HCT116 (cell line): ENCODE measurements at places on chromosomes 7 and 10.

GRCh38 chr7:18419456-18419855 is 76.1 kb upstream of the HDAC9 start:
- DNase-seq = no peak

- no peak for DNase-seq
Measured at GRCh38 chr10:72265508-72265907, 8.2 kb upstream of the DDIT4 start.

GRCh38 chr7:99465421-99465768 is 572 bp downstream of the ATP5MF start:
- no peak for DNase-seq

DNA sequence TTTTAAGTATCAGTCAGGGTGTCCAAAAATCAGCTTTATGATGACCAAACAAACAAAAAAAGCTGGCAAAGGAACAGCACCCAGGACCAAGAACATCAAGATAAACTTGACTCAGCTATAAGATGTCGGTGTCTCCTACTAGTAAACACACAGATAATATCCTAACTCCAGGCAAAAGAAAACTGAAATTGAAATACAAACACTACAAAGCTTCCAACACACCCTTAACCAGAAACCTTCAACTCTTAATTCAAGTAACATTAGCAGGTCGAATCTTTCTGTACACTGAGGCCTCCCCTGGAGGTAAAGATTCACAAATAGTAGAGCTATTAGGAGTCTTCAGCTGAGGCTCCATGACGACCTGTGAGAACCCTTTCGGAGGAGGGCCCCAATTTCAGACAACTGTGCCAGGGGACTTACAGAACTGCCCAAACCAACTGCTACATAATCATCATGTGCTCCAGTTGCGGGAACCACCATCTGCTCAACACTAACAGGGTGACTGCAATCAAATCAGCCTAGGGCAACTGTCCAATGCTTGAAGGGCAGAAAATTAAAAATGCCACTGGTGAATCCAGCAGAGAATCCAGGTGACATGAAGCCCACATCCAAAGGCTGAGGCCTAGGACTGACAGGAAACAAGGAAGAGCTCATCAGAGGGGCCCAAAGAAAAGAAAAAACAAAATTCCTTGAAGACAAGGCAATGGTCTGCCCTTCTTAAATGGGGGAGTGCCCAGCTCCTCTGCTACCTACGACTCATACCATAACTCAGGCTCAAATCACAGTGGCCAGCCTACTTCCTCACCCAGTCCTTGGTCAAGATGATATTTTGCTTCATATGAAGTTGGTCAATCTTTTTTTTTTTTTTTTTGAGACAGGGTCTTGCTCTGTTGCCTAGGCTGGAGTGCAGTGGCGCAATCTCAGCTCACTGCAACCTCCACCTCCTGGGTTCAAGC is 20.0 kb downstream of the XPNPEP1 start:
- no peak for DNase-seq

GRCh38 chr10:89213191-89213808 is 6.2 kb upstream of the CH25H start:
- DNase-seq = no peak

GRCh38 chr7:33736521-33737221 is 168.7 kb upstream of the BMPER start:
- no peak for DNase-seq

DNA sequence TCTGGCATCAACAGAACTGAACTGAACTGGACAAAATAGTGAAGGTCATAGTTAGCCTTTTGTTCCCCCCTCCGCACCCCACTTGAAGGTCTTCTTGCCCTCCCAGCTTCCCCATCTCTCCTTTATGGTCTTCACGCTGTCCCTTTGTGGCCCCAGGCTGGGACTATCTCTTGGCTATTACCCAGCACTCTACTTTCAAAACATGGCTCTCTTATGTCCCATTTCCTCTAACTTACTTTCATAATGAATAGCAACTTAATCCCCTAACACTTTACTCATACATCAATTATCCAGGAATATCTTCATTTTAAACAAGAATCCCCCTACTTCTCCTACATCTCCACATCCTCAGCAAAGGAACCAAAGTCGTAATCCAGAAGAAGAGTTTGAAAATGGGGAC is 135.3 kb upstream of the ITGB1 start:
- DNase-seq = no peak

DNA sequence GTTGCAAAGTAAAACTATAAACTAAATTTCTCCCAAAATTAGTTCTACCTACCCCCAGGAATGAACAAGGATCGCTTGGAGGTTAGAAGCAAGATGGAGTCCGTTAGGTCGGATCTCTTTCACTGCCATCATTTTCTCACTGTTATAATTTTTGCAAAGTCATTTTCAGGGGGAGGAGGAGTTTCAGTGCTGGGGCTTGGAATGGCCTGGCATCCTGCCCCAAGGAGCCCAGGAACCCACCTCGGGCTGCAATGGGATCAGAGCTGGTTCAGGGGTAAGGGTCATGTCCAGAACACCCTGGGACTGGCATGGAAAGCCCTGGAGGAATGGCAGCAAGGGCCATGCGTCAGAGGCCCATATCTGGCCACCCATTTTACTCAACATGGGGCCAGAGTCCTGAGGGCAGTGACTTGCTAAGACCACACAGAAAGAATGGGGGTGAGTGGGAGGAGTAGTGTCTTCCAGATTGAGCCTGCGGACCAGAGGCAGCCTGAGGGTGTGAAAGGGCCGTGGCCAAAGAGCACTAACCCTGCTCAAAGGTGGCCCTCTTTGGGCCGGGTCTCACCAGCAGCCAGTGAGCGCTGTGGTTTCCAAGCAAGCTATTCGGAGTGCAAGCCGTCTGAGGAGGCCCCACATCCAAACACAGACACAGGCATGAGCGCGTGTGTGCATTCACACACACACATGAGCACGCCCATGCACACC is 31.8 kb downstream of the GPRIN2 start:
- DNase-seq = peak; percentile 21

- no peak for DNase-seq
Measured at GRCh38 chr10:113585949-113586348, 33.1 kb downstream of the HABP2 start.

DNA sequence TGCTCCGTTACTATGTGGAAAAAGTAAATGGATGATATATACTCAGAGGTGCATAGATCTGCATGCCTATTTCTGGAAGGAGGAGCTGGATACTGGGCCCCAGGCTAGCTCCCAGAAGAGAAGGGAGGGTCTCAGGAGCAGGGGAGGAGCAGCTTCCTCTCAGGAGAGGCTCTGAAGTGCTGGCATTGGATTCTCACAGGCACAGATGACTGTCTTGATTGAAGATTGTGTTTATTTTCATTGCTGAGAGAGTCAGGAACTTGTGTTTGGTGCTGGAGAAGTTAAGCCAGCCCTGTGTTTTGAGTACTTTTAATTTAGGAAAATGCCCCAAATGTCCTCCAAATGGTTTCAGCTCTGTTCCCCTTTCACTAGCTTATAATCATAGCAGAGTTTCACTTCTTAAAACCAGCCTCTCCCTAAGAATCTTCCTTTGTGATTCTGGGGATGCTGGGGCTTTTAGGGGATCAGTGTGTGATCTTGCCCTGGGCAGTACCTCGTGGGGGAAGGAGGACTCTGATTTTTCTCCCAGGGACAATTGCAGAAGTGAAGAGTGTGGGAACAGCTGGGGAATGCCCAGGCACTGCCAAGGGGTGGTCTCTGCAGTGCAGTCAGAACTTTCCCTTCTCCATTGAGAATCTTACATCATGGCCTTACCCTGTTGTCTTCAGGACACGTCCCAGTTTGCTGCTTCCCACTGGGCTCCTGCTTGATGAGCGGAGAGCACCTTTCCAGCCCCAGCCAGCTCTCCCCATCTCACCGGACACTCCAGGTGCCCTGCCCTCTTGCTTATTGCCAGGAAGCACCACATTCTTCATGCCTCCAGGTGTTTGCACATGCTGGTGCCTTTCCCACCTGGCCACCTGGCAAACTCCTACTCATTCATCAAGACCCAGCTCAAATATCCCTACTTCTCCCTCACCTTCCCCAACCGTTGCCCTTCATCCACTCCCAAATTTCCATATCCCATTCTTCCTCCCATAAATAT is 102.8 kb downstream of the ARHGAP22 start:
- DNase-seq = no peak

GRCh38 chr7:157440346-157441022 is 103.7 kb downstream of the DNAJB6 start:
- no peak for DNase-seq

GRCh38 chr10:128579901-128580300 is 453.7 kb upstream of the MKI67 start:
- no peak for DNase-seq

GRCh38 chr10:132858121-132859081 is 72.5 kb upstream of the NKX6-2 start:
- DNase-seq = no peak

GRCh38 chr7:82109288-82109687 is 334.3 kb downstream of the CACNA2D1 start:
- no peak for DNase-seq

- DNase-seq = no peak
Measured at GRCh38 chr7:5634107-5634950, 147.1 kb downstream of the RNF216 start.

GRCh38 chr7:112537822-112538387 is 57.1 kb downstream of the LSMEM1 start:
- no peak for DNase-seq

DNA sequence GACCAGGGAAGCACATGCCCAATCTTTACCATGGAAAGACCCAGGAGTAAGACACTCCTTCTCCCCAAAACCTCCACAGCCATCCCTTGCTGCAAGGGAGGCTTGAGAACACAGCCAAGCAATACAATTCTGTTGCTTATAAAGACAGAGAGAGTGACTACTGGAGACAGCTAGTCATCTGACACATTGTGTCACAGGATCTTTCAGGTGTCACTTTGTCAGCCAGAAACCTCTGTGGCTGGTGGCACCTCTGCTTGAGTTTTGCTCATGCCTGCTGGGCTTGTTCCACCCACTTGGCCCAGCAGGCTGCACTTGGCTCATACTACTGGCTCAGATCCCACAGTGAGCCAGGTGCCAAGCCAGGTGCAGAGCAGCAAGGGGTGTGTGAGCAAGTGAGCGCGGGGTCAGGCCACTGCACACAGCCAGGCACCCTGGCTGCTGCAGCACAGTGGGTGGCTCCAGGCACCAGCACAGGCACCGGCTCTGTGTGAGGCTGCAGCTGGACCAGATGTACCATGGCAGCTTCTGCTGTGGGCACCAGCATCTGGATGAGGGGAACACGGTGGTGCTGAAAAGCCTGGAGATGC is 12.4 kb upstream of the PRLHR start:
- no peak for DNase-seq

GRCh38 chr7:94056796-94057207 is 52.6 kb upstream of the BET1 start:
- DNase-seq = no peak

DNA sequence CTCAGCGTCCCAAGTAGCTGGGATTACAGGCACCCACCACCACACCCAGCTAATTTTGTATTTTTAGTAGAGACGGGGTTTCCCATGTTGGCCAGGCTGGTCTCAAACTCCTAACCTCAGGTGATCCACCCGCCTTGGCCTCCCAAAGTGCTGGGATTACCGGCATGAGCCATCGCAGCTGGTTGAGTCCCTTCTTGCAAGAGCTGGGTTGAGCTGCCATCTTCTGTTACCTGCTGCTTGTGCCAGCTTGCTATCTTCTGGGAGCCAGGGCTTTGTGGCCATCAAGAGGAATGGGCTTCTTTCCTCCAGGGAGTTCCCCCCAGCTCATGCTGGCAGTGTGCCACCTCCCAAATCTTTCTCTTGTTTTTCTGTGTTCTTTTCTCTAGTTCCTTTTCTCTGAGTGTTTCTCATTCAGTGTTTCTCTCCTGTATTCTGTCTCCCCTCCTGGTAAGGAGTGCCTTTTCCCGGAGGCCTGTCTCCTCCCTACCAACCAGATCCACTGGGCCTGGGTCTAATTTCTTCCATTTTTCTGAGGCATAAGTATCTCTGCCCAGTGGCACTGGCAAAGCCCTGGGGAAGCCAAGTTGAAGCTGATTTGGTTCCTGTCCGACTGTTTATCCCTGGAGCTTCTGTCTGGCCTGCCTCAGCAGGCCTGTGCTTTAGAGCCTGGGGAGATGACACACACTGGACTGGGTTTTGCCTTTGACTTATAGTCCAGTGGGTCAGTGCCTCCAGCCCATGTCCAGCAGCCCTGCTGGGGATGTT is 3.7 kb downstream of the DBNL start:
- DNase-seq = no peak

DNA sequence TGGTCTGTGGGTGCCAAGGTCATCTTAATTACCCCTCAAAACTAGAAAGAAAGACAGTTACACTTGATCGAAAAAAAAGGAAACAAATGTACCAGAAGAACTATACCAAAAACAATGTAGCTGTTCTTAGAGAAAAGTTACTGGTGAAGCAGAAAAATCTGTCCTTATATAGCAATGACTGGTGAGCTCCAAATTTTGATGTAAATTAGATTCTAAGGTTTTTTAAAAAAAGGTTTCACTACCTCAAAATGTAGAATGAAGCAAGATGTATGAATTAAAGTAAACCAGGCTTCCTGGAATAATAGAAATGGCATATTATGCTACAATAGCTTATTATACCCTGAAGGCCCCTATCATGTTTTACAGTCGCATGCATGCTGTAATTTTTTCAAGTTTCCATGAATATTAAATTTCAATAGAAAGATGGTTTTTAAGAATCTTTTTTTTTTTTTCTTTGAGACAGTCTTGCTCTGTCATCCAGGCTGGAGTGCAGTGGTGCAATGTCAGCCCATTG is 28.4 kb upstream of the FKBP9 start:
- DNase-seq = no peak

DNA sequence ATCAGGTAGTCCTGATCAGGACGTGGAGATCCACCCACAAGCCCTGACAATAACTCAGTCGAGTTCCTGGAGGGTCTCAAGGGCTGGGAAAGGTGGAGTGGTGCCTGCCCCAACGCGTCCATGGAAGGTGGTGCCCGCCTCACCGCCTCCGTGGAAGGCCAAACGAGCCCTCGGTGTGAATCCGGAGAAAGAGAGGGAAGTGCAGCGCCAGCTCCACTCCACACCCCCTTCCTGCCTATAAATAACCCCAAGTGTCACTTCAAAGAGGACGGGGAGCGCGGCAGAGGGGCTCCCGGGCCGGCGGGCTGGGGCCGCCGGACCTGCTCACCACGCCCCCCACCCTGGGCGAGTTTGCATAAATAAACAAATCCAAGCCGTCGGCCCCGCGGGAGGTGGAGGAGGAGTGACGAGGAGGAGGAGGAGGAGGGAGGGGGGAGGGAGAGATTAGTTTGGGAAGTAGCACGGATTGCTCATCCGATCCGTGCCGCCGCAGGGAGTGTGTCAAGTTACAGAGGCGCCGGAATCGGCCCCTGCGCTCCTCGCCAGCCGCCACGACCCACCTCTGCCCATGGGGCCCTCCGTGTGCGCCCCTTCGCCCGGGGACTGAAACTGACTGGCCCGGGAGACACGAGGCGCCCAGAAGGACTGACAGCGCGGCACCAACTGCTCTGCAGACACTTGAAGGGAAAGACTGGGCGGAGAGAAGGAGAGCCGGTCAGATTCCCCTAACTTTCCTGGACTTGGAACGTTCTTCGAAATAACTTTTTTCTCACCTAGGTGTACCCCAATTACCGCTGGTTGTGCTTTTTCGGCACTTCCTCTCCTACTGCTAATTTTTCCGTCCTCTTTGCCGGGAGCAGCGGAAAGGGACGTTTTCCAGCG is at the start of gene COL13A1:
Gene COL13A1, plus strand, starts transcription at position 473 of the 882 bp plus-strand sequence. CDS start 518 bp downstream, outside the sequence.
- peak; percentile 71 for DNase-seq
